Stimulated activated CD8-positive, alpha-beta memory T cell treated with anti-CD3 and anti-CD28 coated beads, Interleukin-7, amount 100 ng/mL, for 4 hours (primary cell): ENCODE measurements at places on chromosomes 1 and 21.

DNA sequence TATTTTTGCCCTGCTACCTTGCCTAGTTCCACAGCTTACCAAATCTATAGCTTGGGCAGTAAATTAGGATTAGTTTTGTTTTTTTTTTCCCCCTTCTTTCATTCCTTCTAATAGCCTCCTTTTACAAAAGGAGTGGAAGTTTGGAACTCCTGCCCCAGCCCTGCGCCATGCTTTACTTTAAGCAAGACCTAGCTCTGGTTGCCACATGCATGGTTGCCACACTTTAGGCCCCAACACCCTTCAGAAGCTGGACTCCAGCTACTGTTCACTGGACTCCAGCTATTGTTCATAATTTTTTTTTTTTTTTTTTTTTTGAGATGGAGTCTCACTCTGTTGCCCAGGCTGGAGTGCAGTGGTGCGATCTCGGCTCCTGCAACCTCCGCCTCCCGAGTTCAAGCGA, 115.8 kb downstream of the NR5A2 start:
- no peak for DNase-seq

DNA sequence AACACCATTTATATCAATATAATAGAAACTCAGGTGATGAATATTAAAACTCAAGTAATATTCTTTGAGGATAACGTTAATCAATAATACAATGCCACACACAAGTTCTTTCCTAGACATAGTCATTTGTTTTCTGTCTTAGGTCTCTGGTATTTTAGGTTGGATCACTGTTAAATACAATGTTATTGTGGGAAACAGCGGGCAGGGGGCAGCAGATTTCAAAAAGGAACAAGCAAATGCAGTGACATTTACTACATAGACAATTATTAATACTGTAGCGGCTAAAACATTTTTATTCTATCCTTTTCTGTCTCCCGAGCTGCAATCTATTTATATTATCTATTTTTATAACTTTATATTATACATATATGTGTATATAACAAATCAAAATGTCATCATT, 186.4 kb upstream of the ZNHIT6 start:
- DNase-seq, result no peak

GRCh38 chr1:5430136-5430535, 562.1 kb downstream of the NPHP4 start:
- DNase-seq, result no peak

GRCh38 chr1:93537396-93537795, 89.5 kb downstream of the FNBP1L start:
- DNase-seq, result no peak

DNA sequence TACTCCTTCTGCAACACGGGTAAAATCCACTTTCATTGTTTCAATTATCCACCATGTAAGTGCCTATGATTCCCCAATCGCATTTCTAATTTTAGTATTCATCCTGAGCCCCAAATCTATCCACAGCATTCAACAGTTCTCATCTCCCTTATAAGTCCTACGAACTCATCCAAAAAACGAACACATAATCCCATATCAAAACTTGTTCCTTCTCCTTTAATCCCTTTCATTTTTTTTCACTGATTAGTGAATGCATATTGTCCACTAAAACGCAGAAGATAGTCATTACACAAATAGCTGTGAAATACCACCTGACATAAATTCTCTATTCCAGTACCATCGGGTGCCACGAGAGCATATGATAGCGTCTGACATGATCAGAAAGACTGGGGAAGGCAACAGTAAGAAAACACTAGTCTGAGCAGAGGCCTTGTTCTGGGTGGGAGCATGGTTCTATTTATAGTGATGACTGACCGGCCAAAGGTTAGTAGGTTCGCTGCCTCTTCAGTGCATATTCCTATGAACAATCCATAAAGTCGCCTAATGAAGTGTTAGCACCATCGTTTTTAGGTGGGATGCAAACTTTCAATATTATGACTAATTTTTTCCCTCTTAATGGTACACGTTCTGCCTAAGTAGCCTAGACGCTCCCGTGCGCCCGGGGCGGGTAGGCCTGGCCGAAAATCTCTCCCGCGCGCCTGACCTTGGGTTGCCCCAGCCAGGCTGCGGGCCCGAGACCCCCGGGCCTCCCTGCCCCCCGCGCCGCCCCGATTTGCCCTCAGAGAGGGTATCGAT, 648 bp downstream of the ATP5PF start:
- DNase-seq, result peak; percentile 37

- DNase-seq, result no peak
These were observed 101.9 kb downstream of the PRRX1 start for GRCh38 chr1:170765712-170766330.

DNA sequence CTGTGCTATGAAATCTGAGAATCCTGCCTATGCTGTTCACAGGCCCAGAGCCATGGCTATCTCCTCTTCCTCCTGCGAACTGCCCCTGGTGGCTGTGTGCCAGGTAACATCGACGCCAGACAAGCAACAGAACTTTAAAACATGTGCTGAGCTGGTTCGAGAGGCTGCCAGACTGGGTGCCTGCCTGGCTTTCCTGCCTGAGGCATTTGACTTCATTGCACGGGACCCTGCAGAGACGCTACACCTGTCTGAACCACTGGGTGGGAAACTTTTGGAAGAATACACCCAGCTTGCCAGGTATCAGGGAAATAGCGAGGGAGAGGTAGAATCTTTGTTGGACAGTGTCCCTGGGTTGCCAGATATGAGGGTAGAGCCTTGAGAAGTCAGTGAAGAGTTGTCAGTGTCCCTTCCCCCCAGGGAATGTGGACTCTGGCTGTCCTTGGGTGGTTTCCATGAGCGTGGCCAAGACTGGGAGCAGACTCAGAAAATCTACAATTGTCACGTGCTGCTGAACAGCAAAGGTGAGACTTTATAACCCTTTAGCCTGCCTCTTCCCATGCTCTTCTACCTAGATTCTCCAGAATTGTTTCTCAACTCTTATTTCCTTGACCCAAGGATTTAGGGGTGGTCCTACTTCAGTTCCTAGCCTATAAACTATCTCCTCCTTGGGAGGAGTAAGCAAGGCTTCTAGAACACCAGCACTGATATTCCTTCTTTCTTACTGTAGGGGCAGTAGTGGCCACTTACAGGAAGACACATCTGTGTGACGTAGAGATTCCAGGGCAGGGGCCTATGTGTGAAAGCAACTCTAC, 1.4 kb downstream of the NIT1 start:
- peak; percentile 63 for DNase-seq

DNA sequence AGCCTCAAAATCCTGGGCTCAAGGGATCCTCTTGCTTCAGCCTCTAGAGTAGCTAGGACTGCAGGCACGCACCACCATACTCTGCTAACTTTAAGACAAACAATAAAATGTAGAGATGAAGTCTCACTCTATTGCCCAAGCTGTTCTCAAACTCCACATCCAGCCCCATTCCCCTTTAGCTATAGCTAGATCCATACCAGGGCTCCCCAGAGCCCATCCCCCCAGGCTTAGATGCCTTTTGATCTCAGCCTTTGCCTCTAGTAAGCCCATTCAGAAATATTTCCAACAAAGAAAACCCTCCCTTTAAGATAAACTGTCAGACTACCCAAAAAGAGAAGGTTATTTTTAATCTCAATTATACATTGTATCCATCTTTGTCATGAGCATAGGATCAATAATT, 325.4 kb downstream of the CHRM3 start:
- DNase-seq, result no peak

- DNase-seq, result no peak
These were observed 1.2 kb upstream of the LHX9 start for GRCh38 chr1:197915862-197916499.

- peak; percentile 61 for DNase-seq
These were observed 4.5 kb downstream of the KCNJ9 start for GRCh38 chr1:160085686-160086455.

- DNase-seq, result peak; percentile 22
These were observed 56.8 kb upstream of the PRDX6 start for GRCh38 chr1:173420330-173420806.

- no peak for DNase-seq
These were observed 132.6 kb upstream of the DUSP10 start for GRCh38 chr1:221874285-221875003.

- peak; percentile 64 for DNase-seq
These were observed 76.3 kb downstream of the MORN1 start for GRCh38 chr1:2314803-2315673.

DNA sequence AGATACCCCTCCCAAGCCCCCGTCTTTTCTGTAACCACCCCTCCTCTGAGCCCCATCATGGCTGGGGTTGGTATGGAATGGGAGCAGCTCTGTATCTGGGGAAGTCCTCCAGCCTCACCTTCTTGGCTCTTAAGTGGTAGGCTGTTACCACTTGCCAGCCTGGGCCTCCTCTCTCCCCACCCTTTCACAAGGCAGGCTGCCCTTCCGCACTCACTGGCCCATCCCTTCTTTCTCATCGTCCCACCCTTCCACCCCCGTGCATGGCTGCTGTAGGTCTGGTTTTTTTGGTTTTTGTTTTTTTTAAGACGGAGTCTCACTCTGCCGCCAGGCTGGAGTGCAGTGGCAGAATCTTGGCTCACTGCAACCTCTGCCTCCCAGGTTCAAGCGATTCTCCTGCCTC, 5.2 kb downstream of the CYB561D1 start:
- DNase-seq, result no peak

DNA sequence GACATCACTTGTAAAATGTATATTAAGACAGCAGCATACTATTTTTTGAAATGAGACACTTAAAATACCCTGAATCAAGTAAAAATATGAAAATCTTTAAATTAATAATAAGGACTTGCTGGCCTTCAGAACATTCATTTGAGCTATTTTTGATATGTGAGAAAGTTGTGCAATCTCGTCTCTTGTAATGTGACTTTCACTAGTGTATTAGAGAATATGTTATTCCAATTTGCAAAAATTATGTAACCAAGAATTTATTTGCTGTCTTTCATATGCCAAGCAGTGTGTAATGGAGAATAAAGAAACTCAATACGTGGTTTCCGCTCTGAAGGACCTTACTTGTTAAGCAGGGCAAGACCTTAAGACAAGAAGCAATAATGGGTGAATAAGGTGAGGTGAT, 375.0 kb upstream of the RUNX1 start:
- DNase-seq, result no peak
